Mesenchymal stem cell (in vitro differentiated cells and primary cell): ENCODE measurements at places on chromosomes 1 and 21.

GRCh38 chr1:35005711-35006110 is 20.6 kb upstream of the TMEM35B start:
- no peak for DNase-seq

- no peak for DNase-seq
Observed at GRCh38 chr1:175600721-175601440, 142.5 kb downstream of the TNR start.

- DNase-seq = peak; percentile 68
Observed at GRCh38 chr1:233293556-233294446, 1.7 kb downstream of the PCNX2 start.

DNA sequence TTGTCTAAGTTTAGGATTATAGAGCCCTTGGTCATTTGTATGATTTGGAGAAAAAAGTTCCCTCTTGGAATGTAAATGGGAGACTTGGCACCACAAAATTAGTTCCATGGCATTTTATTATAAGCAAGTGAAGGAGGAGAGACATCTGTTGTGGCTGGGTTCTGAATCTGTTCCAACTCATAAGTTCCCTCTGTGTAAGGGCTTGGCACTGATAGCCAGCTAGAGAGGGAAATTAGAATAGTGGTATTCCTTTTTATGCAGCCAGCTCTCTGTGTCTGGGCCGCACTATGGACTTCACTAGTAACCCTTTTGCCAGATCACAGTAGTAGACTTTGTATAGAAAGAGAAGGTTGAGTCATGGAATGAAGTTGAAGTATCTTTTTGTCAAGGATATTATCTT is 31.1 kb downstream of the GNAI3 start:
- no peak for DNase-seq

GRCh38 chr1:193062698-193063463 is 3.5 kb downstream of the RO60 start:
- DNase-seq = no peak

DNA sequence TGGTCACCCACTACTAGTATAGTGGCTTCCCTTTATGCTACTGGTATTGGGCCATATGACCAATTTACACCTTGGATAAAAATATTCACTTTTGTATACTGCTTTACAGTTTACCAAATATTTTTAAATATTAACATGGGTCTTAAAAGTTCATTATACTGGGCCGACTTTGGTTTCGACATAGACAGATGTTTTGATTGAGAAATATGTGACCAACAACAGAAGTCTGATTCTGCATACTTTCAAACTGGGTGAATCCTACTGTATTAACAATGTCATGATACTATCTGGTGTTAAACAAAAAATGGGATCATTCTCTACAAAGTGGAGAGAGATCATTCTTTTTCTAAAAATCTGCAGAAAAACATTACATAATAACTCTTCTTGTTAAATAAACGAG is 134.8 kb downstream of the AKT3 start:
- DNase-seq = peak; percentile 41

- peak; percentile 17 for DNase-seq
Observed at GRCh38 chr1:201186192-201186591, 4.4 kb upstream of the IGFN1 start.

DNA sequence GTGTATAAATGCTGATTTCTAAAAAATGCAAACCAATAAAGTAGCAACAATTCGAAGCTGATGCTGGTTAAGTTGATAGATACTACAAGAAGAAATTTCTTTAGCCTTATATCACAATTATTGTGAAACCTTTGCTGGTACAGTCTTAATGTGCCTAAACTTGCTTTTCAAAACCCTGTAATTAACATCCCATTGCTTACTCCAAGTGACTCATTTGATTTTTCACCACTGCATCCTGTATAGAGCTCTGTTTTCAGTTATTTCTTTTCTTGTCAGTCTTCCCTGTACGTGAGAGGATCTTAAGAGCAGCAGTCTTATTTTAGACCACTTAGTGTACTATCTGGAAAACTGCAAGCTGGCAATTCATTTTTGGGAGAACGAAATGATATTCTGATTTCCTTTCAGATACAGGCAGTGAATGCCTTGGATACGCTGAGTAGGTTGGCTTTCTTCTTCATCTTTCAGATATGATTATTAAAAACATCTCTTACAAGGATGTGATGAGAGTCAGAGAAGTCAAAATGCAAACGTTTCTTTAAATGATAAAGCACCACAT is 210.3 kb downstream of the KCTD3 start:
- peak; percentile 32 for DNase-seq

GRCh38 chr1:179939941-179940340 is 14.7 kb upstream of the CEP350 start:
- DNase-seq = no peak

GRCh38 chr1:221989741-221990140 is 247.9 kb upstream of the DUSP10 start:
- peak; percentile 51 for DNase-seq

GRCh38 chr1:230639714-230640209 is 2.5 kb upstream of the COG2 start:
- DNase-seq = no peak

DNA sequence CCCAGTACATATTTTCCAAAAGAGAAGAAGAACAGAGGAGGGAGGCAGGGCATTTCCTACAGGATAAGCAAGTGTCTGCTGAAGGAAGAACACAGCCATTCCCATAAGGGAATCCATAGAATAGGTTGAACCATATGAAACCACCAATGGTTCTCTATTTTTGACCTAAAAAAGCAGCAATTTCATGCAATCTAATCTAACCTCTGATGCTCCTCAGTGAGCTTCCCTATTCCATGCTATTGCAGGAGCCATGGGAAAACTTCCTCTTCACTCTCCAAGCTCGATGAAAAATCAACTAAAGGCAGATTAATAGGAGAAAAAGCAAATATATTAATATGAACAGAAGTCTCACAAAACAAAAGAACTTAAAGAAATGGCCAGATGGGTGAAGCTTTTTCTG is 50.5 kb downstream of the SIPA1L2 start:
- no peak for DNase-seq

- DNase-seq = peak; percentile 44
Observed at GRCh38 chr1:86155807-86156565, 586 bp downstream of the COL24A1 start.
